ENCODE measurements at places on chromosomes 6 and 20.

DNA sequence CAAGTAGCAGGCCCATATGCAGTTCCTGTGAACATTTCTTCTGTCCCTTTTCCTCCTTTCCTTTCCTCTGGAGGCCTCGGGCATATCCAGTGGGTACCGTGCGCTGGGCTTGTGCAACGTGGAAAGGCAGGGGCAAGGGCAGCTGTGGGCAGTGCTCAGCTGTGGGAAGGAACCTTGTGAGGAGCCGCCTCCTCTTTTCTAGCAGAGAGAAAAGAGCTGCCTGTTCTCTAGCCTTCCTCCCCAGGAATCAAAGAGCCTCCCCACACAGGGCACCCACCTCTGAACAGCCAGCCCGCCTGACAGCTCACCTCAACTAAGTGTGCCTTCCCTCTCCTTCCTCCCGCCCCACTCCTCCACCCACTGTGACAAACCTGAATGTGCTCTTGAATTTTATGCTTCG lies 143.3 kb upstream of the HDDC2 start:
- DNase-seq: no peak

GRCh38 chr20:50679753-50680104 lies 11.6 kb downstream of the RIPOR3 start:
- no peak for DNase-seq

DNA sequence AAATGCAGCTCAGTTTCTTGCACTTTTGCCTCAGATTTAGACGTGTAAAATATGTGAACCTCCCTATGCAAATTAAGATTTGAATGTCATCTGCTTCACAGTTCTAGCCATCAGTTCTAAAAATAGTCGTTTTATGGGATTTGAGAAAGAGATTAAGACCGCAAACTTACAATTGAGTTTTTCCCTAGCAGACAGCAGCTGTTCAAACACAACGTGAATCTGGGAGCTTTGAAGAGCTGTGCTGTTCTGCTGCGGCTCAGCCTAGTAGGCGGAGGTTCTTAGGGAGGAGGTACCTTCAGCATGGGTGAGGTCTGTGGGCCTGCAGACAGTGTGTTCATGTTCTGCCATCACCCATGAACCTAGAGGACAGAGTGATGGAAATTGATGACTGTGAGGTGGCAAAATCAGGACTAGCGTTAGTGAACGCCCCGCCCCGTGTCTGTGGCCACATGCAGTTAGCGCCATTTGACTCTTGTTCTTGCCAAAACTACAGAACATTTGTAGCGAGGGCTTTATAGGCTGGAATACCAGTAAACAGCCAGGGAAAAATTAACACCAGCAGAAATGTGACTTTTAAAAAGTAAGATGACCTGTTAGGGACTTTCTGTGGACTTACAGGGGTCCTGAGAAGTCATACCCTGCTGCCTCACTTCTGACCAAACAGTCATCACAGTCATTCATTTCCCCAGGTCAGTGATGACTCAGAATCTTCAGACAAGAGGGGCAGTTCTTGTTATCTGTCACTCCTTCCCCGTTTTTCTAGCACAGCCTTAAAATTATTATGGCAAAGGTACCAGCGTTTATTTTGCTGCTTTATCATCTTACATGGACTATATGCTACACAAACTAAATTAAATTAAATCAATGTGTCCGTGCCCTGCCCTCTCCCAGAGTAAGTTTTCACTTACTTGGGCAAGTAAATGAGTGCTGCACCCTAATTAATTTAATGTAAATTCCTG lies 84.3 kb upstream of the TMEM181 start:
- DNase-seq: peak; percentile 85

DNA sequence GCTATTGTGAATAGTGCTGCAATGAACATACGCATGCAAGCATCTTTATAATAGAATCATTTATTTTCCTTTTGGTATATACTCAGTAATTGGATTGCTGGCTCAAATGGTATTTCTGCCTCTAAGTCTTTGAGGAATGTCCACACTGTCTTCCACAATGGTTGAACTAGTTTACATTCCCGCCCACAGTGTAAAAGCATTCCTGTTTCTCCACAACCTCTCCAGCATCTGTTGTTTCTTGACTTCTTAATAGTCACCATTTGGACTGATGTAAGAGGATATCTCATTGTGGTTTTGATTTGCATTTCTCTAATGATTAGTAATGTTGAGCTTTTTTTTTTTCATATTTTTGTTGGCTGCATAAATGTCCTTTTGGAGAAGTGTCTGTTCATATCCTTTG lies 208.7 kb downstream of the PHF3 start:
- no peak for DNase-seq

- no peak for DNase-seq
Measured at GRCh38 chr20:38207621-38208020, 42.6 kb upstream of the TGM2 start.

DNA sequence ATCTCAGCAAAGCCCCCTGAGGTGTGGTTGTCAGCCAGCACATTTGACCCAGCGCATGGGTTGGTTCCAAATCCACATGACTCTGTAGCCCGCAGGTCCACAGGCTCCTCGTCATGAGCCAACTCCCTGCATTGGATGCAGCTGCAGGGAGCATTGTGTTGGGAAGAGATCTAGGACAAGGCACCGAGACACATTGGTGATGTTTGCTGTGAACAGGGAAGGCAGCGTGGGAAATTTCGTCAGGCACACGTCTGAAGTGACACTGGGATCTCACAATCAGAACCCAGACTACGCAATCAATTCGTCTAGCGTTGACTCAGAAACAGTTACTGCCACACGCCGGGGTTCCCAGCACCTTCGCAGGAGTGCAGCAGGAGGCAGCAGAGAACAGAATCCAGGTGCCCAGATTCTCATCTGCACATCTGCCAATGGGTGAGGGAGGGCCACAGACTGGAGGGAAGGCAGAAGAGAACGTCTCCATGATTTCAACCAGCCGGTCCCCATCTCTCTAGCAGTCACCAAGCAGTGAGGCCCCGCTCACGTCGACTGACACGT lies 177.0 kb downstream of the TTLL2 start:
- DNase-seq: no peak

DNA sequence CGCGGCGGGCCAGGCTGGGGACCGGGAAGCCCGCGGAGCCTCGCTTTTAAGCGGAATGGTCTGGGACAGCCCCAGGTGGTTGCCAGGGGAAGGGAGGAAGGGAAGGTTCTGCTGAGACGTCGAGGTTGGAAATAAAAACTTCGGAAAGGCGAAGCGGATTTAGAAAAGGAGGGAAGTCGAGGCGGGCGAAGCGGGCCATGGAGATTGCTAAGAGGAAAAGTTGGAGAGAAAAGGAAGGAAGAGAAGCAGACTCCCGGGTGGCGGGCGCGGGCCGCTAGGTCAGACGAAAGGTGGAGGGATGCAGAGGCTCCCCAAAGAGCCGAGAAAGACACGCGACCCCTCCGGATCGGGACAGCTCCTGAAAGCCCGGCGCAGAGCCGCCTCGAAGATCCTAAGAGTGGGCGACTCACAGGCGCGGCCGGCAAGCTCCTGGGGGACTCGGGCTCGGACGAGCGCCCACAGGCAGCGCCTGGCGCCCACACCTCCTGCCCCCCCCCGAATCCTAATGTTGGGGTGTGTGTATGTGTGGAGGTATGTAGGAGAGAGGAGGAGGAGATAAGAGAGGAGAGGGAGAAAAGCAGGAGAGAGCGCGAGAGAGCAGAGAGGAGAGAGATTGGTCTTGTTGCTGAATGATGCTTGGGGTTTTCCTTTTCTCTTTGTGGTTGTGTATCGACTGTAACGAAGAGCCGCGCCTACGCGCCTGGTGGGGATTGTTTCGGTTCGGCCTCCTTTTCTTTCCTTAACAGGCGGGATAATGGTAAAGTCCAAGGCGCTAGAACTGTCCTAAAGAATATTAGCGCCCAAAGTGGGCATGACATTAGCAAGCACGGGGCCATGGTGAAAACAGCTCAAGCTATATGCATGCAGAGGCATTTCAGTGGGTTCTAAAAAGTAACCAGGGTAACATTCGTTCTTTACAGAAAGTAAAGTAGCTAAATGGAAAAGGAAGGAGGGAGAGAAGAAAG lies 1.5 kb downstream of the TFAP2B start:
- no peak for DNase-seq

DNA sequence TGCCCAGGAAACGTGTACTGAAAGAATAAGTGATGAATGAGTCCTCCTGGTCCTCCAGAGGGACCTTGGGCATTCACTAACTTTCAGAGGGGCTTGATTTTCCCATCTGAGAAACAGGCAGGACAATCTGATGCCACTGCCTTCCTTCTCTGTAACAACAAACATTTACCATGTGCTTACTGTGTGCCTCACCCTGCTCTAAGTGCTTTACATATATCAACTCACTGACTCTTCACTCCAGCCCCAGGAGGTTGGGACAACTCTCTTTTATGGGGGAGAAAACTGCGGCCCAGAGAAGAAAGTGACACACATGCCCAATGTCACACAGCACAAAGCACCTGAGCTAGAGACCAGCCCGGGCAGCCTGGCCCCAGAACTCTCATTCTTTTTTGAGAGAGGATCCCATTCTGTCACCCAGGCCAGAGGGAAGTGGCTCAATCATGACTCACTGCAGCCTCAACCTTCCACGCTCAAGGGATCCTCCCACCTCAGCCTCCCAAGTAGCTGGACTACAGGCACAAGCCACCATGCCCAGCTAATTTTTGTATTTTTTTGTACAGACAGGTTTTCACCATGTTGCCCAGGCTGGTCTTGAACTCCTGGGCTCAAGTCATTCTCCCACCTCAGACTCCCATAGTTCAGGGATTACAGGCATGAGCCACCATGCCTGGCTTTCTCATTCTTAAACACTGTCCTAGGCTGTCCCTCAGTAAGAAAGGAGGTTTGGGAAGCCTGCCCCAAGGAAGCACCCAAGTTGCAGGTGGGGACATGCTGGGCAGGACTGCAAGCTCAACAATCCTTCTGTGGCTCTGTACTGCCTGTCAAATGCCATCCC lies 38.0 kb downstream of the NOL4L start:
- DNase-seq: no peak

GRCh38 chr6:144595266-144595665 lies 310.1 kb downstream of the UTRN start:
- no peak for DNase-seq

DNA sequence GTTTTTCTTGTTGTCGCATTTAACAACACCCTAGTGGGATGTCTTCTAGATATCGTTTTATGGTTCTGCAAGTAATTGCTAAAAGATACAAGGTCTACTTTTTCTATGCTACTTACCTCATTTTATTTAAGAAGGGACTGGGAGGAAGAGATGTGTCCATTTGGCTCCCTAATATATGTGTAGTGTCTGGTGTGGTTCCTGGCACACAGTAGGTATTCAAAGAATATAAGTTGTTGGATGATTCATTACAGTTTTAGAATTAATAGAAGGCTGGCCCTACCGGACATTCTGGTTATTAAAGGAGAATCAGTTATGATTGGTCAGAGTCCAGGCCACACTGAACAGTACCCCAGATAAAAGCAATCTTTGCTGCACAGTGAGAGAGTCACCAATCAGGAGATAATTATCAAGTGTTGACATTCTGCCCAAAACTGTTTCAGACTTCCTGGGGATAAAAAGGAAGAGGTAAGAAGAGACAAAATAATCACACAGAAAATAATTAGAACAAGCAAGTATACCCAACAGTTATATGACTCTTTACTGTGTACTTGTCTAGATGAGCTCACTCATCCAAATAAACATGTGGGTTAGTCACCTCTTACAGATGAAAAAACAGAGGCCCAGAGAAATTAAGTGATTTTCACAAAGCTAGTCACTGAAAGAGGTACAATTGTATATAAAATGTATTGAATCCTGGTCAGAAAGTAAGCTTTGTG lies 7.0 kb downstream of the TMEM244 start:
- no peak for DNase-seq

GRCh38 chr20:50491926-50492634 lies 18.1 kb upstream of the PTPN1 start:
- DNase-seq: no peak
